Kasumi-1 (cell line): ENCODE measurements at places on chromosomes 7 and 10.

GRCh38 chr7:3537210-3537875 lies 236.3 kb downstream of the SDK1 start:
- DNase-seq: no peak

DNA sequence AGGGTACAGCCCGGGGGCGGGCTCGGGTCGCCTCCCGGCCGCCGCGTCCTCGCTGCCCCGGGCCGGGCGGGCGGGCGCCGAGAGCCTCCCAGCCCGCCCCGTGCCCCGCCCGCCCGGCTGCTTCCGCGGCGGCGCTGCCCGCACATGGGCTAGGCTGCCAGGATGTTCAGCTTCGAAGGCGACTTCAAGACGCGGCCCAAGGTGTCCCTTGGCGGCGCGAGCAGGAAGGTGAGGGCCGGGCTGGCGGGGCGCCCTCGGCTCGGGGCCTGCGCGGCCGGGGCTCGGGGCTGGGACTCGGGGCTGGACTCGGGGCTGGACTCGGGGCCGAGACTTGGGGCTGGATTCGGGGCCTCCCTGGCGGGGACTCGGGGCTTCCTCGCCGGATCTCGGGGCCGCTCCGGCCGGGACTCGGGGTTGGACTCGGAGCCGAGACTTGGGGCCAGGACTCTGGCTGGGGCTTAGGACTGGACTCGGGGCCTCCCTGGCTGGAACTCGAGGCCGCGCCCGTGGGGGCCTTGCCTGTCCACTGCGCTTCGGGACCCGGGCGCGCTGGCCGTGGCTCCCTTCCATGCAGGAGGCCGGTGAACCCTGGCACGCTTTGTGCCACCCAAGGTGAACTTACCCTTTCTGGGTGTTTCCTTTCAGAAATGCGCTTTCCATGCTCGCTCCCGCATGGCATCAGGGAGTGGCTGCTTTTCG lies 534 bp downstream of the UBE3C start:
- no peak for DNase-seq

DNA sequence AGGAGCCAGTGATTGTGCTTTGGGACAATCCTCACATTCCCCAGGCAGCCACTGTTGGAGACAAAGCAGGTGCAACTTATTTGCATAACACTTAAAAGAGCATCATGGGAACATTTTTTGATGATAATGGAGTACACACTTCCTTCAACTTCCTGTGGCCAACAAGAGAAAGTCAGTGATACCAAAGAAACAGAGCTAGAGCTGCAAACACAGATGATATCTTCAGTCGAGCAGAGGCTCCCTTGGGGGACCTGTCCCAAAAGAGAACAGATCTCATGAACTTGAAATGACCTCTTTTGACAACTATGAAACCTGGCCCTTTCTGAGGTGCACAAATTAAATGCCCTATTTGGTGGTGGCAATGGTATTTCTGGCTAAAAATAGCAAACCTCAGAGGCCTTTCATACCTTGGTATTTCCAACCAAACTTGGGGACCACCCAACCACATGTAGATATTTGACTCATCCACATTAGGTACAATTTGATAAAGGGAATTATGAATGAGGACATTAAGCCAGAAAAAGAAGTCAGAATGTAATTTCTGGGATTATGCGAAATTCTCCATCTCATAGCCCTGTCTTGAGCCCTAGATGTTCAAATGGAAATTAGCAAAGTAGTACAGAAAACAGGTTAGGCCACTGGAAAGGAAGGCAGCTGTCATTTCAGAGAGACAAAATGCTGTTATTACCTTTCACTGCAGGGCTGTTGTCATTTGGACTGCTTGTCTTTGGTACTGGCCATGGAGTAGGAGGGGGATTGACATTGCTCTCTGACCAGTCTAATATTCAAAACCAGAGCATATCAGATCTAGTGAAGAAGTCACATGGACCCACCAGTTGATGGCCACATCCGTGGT lies 146.2 kb downstream of the ICA1 start:
- DNase-seq: no peak

DNA sequence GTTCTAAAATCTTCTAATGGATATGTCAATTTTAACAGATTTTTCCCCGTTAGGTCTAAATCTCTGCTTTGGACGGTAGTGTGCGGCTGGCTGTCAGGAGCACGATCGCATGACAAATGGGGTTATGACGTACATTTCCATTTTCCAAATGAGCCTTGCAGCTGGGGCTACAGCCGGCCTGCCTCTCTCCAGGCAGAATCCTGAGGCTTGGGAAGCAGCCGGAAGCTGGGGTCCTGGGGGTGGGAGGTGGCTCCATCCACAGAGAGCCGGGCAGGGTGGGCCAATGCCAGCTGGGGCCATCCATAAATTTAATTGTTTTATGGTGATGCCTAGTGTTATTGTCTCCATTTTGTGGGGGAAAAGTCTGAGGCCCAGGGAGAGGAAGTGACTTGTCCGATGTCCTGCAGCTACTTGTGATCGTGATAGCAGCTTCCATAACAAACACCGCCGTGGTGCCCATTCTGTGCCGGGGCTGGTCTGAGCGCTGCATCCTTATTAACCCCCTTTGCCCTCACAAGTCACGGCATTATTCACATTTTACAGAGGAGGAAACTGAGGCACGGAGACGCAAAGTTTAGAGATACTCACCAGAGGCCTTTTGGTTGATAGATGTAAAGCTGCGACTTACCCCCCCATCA lies 53.0 kb upstream of the EBF3 start:
- DNase-seq: no peak

GRCh38 chr7:150330211-150330885 lies 7.0 kb upstream of the ACTR3C start:
- DNase-seq: no peak
